CD4-positive, alpha-beta T cell treated with Interleukin-6 for 4 hours (primary cell): ENCODE measurements at places on chromosomes 4 and X.

GRCh38 chrX:30657196-30658161 lies 4.3 kb downstream of the GK start:
- DNase-seq, result no peak

DNA sequence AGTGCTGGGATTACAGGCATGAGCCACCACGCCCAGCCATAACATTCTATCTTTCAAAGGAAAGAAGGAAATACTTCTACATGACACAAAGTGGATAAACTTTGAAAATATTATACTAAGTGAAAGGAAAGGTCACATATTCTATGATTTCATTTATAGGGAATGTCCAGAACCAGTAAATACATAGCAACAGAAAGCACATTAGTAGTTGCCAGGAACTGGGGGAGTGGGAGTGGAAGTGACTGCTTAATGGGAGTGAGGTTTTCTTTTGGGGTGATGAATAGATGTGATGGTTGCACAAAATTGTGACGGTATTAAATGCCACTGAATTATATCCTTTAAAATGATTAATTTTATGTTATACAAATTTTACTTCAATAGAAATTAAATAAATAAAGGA lies 95.7 kb upstream of the IL15 start:
- DNase-seq, result no peak

- no peak for DNase-seq
Observed at GRCh38 chrX:133888984-133889383, 96.4 kb downstream of the GPC3 start.

GRCh38 chrX:44946771-44947170 lies 73.8 kb downstream of the KDM6A start:
- DNase-seq, result no peak

DNA sequence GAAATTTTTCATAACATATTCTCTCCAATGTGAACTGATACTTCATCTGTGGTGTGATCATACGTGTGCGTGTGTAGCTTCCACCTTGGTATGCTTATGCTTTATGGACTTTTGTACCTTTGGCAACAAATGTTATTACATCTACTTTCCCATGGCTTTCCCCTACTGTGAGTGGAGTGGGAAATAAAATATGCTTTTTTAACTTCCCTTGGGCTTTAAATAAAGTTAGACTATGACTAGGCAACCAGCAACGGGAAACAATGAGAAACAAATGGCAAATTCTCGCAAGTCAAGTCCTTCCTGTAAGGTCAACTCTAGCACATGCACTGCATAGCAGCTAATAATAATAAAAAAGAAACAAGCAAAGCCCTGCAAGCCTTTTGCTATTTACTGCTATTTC lies 205.0 kb upstream of the PDE5A start:
- DNase-seq, result no peak

DNA sequence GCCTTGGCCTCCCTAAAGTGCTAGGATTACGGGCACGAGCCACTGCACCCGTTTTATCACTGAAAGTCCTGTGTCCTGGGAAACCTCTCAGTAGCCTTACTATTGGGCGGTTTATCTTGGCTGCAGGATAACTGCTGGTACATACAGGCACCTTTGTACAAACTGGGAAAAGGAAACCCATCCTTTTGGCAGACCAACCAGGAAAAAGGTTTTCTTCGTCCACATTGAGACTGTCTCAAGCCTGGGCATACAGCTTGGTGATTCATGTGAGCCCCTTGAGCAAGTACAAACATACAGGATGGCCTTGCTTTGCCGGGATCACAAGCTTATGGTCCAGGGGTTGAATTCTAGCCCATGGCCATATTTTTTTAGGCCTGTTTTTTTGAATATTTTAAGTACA lies 32.8 kb downstream of the RWDD4 start:
- DNase-seq, result no peak

- no peak for DNase-seq
Observed at GRCh38 chr4:161320377-161320776, 843.4 kb downstream of the FSTL5 start.

GRCh38 chr4:82744284-82744968 lies 54.2 kb downstream of the SCD5 start:
- no peak for DNase-seq

- DNase-seq, result no peak
Observed at GRCh38 chrX:41388543-41388942, 54.6 kb downstream of the DDX3X start.

- no peak for DNase-seq
Observed at GRCh38 chrX:38045538-38046096, 39.3 kb downstream of the SYTL5 start.

DNA sequence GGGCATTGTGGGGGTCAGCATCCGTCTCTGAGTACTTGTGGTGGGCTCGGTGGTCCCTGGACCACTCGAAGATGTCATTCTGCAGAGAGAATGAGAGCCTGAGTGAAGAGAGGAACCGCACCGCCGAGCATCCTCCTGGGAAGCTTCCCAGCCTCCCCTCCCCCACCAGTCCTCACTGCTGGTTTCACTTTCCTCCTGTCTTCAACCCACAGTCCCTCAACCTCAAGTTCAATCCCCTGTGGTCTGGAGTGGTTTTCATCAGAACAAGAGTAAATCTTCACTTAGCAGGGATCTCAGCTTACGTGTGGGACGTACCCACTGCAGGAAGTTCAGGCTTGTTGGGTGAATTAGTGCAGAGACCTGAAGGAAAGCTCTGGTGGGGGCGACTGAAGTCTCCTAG lies 117.8 kb downstream of the SCD5 start:
- no peak for DNase-seq

- no peak for DNase-seq
Observed at GRCh38 chr4:88706574-88706973, 8.9 kb upstream of the NAP1L5 start.

DNA sequence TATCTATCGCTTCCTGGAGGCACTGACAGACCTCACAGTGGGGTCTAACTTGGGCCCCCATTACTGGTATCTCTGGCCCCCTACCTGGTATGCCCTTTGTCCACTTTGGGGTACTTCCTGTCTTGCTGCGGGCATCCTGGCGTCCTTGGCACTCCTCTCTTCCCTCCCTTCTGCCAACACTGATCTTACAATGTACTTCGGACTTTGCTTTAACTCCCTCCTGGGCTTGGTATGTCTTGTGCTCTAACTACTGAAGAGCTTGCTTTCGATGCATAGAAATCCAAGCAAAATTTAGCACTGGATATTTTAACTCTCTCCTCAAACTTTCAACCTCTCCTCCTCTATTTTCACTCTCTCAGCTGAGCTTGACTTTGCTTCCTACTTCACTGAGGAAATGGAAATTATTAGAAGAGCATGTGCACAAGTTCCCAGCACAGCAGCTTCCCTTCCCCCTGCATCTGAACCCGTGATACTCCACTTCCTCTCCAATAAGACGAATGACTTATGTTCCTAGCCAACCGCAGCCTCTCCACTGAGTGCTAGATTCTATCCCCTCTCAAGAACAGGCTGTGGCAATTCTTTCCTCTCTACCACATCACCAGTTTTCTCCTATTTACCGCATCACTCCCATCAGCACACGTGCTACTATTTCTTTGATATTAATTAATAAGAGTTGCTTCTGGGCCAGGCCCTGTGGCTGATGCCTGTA lies 52.9 kb downstream of the SUPT20HL2 start:
- DNase-seq, result peak; percentile 19

GRCh38 chr4:79287718-79288117 lies 38.1 kb downstream of the NAA11 start:
- no peak for DNase-seq

DNA sequence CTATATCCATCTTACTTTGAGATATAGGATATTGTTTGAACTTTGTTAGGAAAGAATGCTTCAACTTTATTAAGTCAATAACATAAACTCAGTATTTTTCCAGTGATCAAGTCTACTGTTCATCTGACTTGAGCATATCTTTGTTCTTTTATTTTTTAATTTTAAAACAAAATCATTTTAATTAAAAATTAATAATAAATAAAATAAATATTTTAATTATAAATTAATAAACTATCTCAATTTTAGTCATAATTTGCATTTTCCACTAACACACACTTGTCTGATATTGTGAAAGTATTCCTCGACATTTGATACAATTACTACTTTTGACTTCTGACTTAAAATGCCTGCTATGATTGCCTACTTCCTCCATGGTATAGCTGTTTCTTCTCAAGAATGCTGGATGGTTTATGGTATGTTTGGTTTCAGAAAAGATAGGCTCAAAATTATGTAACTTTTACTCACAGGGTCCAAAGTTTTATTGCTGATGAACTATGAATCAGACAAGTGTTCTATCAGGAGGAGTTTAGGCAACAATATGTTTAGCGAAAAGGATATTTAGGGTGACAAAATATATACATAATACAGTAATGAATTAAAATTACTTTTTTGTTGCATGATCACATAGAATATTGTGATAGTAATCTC lies 1132.3 kb upstream of the PCDH10 start:
- DNase-seq, result no peak

- peak; percentile 3 for DNase-seq
Observed at GRCh38 chrX:8981723-8982122, 52.2 kb downstream of the FAM9B start.

GRCh38 chr4:15811703-15812337 lies 33.7 kb downstream of the CD38 start:
- DNase-seq, result no peak

GRCh38 chr4:65635051-65635821 lies 35.1 kb downstream of the EPHA5 start:
- DNase-seq, result no peak

- no peak for DNase-seq
Observed at GRCh38 chr4:124427095-124427767, 285.3 kb downstream of the ANKRD50 start.

DNA sequence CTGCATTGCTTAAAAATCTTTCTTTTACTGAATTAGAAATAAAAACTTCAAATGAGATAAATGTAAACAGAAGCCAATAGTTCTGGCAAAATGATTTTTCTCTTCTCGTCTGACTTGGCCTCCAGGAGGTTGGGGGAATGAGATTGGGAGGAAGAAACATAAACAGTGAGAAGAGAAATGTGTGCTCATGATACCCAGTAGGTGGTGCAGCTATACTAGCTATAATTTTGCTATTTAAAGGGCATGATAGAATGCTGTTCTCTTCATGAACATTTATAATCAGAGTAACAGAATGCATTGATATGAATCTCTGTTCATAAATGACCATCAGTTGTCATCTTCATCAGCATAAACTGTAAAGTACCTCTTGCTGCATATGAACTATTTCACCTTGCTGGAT lies 85.5 kb downstream of the TACR3 start:
- no peak for DNase-seq

DNA sequence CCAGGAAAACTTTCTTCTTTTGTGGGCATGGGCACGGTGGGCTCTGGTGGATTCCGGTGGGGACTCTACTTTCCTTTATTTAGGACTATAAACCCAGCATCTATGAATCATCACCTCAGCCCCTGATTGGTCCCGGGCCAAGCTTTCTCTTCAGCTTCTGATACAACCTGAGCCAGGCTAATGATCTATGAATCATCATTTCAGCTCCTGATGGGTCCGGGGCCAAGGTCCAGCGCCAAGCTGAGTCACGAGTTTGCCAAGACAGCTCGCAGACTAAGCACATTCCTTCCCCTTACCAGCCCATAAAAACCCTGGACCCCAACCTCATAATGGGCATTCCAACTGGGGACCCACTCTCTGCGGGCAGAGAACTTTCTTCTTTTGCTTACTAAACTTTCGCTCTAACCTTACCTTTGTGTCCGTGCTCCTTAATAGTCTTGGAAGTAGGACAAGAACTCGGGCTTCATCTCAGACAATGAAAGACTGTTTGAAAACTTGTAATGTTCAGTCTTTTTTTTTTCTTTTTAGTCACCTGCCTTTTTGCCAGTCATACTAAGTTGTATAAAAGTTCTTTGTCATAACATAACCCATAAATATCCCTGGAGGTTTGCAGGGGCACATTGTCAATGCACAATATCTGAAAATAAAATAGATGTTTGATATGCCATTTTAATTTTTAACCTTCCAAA lies 904.9 kb upstream of the EPHA5 start:
- DNase-seq, result no peak

DNA sequence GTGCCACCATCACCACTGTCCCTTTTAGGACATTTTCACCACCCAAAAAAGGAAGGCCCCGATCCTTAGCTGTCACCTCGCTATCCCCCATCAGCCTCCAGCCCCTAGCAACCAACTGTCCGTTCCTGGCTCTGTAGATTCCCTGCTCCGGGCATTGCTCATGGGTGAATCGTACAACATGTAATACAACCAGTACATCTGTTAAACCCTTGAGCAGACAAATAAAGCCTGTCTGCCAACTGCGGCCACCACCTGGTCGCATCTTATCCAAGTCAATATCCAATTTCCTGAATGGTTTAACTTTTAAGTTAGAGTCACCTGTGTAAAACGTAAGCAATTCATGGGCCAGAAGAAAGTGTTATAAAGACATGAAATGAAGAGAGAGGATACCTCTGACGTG lies 251.9 kb downstream of the AFAP1 start:
- DNase-seq, result no peak

GRCh38 chr4:180060159-180060889 lies 2182.9 kb upstream of the TENM3 start:
- DNase-seq, result no peak

DNA sequence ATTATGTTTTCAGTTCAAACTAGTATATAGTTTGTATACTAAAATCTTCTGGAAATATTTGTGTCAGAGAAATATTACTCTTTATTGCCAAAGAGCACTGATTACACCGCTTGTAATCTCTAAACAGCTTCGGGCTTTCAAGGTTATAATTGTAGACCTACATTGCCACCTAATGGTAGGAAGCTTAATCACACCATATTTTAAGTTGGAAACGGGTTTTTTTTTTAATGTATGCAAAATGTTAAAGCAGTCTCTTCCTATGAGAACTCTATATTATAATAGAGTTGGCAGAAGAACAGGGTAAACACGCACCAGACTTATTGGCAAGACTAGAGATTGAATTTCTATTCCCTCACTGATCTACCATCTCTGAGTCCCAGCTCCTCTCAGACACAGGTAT lies 19.5 kb upstream of the NFXL1 start:
- DNase-seq, result no peak

DNA sequence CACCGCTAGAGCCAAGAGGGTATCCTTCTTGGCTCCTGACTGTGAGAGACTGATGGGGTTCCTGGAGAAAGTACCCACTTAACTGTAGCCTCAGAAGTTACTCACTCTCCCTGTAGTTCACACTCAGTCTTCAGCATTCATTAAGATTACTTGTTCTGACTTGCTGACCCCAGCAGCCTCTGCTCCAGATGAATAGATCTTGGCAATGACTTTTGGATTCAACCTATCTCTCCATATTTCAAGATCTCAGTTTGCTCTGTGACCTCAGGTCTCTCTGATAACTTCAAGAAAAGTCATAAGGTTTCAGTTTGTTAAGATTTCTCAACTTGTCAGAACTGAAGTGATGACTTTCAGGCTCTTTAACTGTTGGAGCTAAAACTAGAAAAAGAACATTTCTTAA lies 825.6 kb downstream of the PCDH7 start:
- DNase-seq, result no peak

- DNase-seq, result no peak
Observed at GRCh38 chr4:3107691-3108121, 33.2 kb downstream of the HTT start.

DNA sequence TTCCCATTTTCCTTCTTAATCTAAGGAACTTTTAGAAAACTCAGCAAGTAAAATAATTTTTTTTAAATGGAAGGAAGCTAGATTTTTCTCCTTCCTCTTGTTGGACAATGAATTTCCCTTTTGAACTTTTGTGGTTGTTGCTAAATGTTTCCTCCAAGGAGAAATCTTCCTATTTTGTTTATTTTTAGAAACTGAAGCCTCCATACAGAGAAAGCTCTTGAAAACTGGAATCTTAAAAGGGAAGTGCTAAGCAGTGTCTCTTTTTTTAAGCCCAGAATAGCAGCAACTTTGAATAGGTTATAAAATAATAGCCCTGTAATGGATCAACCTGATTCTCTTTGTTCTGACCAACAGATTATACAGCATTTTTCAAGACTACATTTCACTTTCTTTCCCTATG lies 15.1 kb upstream of the DCLK2 start:
- DNase-seq, result no peak

GRCh38 chr4:166386491-166387360 lies 513.7 kb downstream of the TLL1 start:
- DNase-seq, result no peak
